ENCODE measurements at places on chromosomes 7 and 10.

DNA sequence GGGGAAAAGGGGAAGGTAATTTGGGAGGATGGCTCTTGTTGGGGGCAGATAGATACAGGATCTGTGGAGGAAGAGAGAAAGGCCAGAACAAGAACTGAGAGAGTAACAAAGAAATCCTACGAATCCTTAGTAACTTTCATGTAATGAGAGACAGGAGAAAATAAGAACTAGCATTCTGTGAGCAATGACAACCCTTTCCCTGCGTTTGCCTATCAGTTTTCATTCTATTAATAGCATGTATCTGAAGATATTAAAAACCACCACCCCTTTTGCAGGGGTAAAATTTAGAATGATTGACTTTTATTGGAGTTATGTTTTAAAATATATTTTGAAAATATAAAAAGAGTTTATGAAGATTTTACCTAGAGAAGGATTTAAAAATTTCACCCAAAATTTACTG is 132.8 kb downstream of the ZEB1 start:
- DNase-seq: no peak

DNA sequence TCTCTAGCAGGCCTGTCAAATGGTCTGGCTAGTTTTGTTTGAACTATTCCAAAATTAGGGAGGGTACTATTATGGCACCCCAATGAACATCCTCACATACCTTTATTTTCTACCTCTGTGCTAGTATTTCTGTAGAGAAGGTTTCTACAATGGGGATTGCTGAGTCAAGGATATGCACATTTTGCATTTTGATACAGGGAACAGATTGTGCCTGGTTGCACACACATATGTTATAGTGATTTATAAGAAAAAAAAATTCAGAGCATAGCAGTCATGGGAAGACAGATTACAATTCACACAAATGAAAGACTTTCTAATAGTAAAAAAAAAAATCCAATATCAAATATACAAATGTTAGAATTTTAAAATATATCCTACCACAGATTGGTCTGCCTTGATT is 14.1 kb upstream of the NRBF2 start:
- no peak for DNase-seq

- DNase-seq: no peak
Measured at GRCh38 chr7:106199024-106199423, 85.8 kb downstream of the NAMPT start.

- DNase-seq: no peak
Measured at GRCh38 chr7:40883826-40884225, 749.0 kb downstream of the SUGCT start.

GRCh38 chr7:32259931-32260596 is 189.9 kb upstream of the PDE1C start:
- DNase-seq: no peak

DNA sequence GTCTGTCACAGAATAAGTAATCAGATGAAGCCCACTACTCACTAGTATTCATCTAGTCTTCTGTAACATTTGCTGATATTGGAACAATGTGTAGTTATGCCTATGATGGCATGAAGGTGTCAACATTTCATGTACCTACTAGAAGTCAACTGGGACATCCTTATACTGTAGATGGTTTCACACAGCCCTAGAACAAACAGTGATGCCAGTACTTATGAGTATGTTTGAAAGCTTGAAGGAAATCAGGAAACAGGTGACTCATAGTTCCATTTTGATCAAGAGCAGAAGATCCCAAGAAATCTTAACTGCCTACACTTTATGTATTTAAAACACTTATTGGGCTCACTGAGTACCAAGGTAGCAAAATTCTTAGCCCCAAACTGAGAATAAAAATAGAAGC is 1519.6 kb downstream of the REEP3 start:
- no peak for DNase-seq

- DNase-seq: no peak
Measured at GRCh38 chr7:120091807-120092206, 181.2 kb upstream of the KCND2 start.

DNA sequence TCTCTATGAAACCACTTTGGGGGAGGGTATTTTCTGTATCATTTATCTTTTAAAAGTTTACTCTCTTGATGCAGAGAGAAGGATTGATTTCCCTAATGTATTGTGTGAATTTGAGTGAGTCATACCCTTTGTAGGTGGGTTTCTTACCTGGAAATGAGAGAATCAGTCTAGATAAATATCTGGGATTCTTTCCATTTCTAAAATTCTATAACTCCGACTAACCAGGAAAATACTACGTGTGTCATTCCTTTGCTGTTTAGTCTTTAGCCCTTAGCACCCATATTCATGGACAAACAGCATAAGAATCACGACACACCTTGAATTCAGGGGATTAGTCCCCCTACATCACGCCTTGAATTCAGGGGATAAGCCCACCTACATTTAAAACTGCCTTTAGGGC is 139.1 kb downstream of the GATA3 start:
- no peak for DNase-seq

DNA sequence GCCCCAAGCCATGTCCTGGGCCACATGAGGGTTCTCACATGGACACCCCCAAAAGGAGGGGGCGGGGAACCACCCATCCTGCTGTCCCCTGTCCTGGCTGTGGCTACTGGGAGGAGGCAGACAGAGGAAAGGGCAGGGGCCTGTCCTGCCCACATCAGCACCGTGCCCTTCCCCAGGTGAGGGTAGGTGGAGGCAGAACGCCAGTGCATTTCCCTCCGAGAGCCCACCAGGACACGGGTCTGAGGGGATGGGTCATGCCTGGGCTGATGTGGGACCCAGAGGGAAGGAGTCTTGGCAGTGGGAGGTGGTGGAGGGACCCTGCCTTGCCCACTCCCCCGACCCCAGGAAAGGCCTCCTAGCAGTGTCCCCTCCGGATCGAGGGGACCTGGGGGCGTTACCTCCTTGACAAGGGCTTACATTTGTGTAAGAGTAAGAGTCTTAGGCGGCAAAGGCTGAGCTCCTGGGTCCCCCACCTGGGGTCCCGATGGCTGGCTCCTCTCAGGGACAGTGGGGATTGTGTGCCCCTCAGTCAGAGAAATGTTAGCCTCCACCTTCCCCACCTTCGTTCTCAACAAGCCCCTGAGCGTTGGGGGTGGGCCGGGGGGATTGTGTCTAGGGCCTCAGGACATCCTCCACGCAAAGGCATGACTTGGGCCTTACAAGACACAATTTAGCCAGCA is 6.1 kb downstream of the CRYGN start:
- no peak for DNase-seq

DNA sequence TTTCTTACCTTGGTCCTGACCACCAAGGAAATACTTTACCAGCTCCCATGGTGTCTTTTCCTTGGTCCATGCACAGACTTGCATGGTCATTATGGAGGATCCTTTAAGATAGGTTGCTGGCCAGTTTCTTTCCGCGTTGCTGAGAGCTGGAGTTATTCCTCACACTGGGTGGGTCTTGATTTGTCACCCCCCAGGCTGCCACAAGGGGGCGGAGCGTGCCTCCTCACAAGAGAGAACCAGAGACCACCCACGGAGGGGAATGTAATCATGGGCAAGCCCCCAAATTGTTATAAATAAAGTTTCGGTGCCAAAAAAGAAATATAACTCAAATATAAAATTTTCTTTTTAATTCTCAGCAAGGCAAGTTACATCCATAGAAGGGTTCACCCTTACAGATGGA is 10.5 kb upstream of the TRIM24 start:
- DNase-seq: no peak

DNA sequence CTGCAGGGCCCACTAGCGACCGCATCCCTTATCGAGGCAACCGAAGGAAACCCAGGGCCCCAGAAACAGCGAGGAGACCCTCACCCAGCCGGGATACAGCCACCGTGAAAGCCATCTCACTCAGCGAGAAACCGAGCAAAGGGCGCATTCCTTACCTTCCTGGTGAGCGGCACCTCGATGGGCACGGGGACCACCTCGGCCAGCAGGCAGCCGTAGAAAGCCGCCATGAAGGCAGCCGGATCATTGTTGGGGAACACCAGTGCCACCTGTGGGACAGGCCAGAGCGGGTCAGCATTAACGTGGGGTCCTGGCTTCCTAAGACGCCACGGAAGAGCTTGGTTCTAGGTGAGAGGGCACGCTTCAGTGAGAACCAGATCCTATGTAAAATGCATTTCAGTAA is 263.7 kb downstream of the ZMYND11 start:
- no peak for DNase-seq

DNA sequence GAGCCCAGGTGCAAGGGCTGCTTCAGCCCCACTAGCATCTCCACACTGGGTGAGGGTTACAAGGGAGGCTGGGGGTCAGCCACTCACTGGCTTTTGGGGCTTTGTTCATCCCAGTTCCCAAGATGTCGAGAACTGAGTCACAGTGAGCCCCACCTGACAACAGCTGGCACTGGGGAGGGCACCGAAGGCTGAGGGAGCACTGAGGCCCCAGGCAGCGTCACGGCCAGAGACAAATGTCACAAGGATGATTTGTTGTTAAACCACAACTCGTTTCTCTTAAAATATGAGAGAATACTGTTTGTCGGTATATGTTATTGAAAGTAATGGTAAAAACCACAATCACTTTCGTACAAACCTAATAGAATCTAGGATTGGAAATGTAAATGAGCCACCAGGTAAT is 219.9 kb downstream of the CELF2 start:
- DNase-seq: no peak

DNA sequence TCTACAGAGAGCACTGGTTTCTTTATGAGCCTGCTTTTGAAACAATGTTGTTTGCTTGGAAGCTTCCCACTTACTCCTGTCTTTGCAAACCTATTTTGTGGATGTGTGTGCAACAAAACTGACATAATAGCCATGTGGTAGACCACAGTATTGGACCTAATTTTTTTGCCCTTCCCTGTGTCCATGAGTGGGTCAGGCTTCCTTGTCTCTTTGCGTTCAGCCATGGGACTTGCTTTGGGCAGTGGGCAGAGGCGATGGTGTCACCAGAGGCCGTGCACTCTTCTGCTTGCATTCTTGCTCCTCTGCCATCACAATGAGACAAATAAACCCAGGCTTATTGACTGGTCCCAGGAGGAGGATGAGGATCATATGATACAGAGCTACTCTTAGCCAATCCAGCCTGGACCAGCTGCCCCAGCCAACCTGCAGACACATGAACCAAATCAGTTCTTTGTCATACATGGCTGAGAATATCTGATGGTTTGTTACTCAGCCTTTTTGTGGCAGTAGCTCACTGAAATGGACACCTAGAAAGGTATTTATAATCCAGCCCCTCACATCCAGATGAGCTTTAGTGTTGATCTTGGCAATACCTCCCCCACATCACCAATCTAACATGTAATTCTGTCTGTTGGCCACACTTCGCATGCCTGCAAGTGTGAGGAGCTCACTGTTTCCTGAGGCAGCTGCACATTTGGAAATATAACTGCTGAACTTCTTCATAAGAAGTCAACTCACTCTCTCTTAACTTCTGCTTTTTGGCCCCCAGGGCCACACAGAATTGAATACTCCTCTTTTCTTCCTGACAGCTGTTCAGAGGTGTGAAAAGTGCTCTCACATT is 427.8 kb upstream of the ZMIZ1 start:
- DNase-seq: no peak

- DNase-seq: no peak
Measured at GRCh38 chr7:35720032-35720431, 25.1 kb upstream of the HERPUD2 start.

- DNase-seq: no peak
Measured at GRCh38 chr7:111011520-111011919, 79.4 kb upstream of the LRRN3 start.

DNA sequence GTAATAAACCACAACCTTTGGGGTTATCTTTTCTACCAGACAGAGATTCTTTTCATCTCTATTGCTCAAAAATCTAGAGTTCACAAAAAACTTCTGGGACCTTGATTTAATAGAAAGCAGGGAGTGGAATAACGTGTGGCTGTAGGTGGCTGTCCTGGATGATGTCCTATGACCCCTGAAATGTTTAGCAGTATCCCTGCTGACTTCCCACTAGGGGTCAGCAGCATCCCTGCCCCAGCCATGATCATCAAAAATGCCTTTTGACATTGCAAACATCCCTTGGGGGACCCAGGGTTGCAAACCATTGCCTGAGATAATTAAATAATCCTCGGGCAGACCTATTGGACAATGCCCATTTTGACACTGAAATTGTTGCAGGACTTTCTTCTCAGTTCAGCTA is 177.1 kb downstream of the USP6NL start:
- no peak for DNase-seq

DNA sequence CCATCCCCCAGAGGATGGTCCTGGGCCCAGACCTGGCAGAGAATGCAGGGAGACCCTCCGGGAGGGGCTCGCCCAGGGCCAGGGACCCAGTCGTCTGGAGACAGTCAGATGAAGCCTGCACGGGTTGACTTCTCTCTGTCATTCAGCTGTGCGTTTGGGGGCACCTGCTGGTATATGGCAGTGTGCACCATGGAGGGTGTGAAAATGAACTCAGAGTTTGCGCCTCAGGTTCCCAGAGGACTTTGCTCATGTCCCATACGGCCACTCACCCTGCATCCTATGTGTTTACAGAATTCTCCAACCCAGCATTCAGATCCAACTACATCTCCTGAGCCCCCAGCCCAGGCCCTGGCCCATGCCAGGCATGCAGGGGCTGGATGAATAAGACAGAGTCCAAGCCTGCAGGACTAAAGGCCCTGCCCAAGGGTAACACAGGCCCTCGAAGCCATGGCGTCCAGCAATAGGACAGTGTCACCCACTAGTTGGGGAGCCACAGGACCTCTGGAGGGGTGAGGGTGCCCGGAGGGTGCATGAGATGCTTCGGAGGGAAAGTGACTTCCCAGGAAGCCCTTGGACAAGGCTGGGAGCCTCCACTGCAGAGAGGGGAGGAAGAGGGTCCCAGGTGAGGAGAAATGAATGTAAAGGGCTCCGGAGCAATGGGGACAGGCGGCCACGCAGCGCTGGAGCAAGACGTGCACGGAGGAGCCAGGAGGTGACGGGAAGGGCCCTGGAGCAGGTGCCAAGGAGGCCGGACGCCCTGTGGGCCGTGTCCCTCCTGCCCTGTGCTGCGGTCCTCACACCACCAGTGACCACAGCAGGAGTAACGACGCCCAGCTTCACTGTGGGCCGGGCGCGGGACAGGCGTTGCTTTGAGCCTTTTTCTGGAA is 36.3 kb downstream of the CALML3 start:
- DNase-seq: no peak

DNA sequence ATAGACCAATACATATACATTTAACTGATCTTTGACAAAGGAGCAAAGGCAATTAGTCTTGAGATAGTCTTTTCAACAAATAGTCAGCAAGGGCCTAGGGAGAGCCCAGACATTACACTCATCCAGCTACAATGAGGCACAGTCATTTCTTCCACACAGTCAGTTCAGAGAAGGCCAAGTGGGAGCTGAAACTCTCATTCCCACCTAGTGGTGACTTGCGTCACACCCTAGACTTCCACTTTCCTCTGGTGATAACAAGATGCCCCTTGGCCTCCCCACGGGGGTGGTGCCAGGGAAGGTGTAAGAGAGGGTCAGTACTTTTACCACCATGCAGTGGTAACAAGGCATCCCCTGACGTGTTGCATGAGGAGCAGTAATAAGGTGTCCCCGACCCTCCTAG is 8.0 kb downstream of the FRMPD2 start:
- no peak for DNase-seq

- DNase-seq: no peak
Measured at GRCh38 chr7:143248761-143249354, 14.4 kb upstream of the GSTK1 start.

Measured in activated CD4-positive, alpha-beta T cell treated with anti-CD3 and anti-CD28 coated beads, Interleukin-2, amount 50 U/mL, for 24 hours (primary cell).